ENCODE measurements at places on chromosomes 2 and 18. TPM values are rescaled to one million over a fixed set of nuclear protein-coding genes. Genes with fewer than 3 reads are reported as not detected.

STON1 gene
- total RNA-seq, result 0.86 TPM

RPRD1A gene
- total RNA-seq, result 68.8 TPM

SKOR2 gene
- not detected for total RNA-seq

AQP4 gene
- total RNA-seq, result 1.3 TPM

RBM43 gene
- total RNA-seq, result 5.2 TPM

FSIP2 gene
- total RNA-seq, result 0.27 TPM

TRIM43B gene
- not detected for total RNA-seq

POTEC gene
- total RNA-seq, result not detected

GRCh38 chr2:191280834-191281756, 35.9 kb downstream of the MYO1B start:
- no peak for DNase-seq

GRCh38 chr2:191428141-191428540, 182.9 kb downstream of the MYO1B start:
- no peak for DNase-seq

GRCh38 chr2:78355967-78356366, 669.5 kb upstream of the REG3G start:
- DNase-seq, result no peak

GRCh38 chr2:224404796-224405195, 2.9 kb upstream of the FAM124B start:
- DNase-seq, result no peak

GRCh38 chr2:26613241-26614215, 27.6 kb downstream of the CIB4 start:
- DNase-seq, result no peak

GRCh38 chr2:46087492-46087891, 209.7 kb upstream of the EPAS1 start:
- DNase-seq, result no peak

- no peak for DNase-seq
Measured at GRCh38 chr2:73267008-73267407, 17.3 kb downstream of the FBXO41 start.

- DNase-seq, result no peak
Measured at GRCh38 chr18:79695269-79695668, 15.7 kb downstream of the CTDP1 start.

DNA sequence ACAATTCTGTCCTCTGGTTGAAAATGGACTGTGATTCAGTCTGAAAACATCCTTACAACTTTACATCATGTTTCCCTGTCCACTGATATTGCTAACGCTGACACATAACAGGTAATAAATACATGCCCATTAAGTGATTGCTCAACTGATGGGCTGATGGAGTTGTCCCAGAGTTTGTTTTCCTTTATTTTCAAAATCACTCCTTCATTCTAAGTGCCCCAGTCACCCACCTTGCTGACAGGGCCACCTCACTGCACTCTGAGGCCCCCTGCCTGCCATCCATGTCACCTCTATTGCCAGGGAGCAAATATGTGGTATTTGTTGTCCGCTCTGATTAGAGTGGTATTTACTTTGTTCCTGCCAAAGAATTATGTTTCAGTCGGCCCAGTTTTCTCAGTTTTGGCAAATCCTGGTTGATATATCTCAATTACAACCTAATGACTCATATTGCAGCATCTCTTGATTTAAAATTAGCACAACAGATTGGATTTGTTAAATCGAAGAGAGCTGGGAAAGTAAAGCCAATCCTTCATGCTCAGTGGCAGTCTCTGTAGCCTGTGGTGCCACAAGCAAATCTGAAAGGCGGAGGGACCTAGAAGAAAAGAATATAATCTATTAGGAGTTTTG, 105.1 kb downstream of the RDH14 start:
- peak; percentile 21 for DNase-seq

DNA sequence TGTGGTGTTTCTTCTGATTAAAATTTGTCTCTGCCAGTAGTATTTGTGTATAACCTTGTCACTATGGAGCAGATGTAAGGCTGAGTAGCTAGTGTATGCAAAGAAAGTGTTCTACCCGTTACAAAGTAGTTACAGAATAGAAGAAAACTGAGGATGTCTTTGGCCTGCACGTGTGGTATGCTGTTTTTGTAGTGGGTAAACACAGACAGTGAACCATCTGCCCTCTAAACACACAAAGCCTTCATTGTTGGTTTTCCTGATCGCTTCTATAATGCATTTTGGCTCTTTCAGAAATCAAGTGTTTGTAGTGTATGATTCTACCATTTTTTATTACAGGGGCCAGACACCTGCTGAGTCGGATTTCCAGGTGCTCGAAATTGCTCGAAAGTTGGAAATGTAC, 61.5 kb downstream of the FARP2 start:
- no peak for DNase-seq

- no peak for DNase-seq
Measured at GRCh38 chr2:55269645-55269990, 587 bp upstream of the MTIF2 start.

DNA sequence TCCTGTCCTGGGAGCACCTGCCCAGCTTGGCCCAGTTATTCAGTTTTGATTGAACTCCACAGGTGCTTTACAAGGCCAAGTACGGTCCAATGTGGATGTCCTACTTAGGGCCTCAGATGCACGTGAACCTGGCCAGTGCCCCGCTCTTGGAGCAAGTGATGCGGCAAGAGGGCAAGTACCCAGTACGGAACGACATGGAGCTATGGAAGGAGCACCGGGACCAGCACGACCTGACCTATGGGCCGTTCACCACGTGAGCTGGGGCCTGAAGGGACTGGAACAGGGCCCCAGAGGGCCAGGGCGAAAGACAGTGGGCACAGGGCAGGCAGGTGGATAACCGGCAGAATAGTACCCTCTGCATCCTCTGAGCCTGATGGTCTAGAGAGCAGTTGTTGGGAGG, 22.1 kb downstream of the PRKAG3 start:
- DNase-seq, result no peak
